ENCODE measurements at places on chromosomes 16 and 17. TPM values are rescaled to one million over a fixed set of nuclear protein-coding genes. Genes with fewer than 3 reads are reported as not detected.

GRCh38 chr17:70137451-70138230 is 31.7 kb upstream of the KCNJ2 start:
- DNase-seq = no peak

- DNase-seq = peak; percentile 74
Measured at GRCh38 chr17:78383725-78384471, 5.4 kb downstream of the PGS1 start.

- DNase-seq = peak; percentile 75
Measured at GRCh38 chr17:68511671-68512246, 471 bp upstream of the PRKAR1A start.

DNA sequence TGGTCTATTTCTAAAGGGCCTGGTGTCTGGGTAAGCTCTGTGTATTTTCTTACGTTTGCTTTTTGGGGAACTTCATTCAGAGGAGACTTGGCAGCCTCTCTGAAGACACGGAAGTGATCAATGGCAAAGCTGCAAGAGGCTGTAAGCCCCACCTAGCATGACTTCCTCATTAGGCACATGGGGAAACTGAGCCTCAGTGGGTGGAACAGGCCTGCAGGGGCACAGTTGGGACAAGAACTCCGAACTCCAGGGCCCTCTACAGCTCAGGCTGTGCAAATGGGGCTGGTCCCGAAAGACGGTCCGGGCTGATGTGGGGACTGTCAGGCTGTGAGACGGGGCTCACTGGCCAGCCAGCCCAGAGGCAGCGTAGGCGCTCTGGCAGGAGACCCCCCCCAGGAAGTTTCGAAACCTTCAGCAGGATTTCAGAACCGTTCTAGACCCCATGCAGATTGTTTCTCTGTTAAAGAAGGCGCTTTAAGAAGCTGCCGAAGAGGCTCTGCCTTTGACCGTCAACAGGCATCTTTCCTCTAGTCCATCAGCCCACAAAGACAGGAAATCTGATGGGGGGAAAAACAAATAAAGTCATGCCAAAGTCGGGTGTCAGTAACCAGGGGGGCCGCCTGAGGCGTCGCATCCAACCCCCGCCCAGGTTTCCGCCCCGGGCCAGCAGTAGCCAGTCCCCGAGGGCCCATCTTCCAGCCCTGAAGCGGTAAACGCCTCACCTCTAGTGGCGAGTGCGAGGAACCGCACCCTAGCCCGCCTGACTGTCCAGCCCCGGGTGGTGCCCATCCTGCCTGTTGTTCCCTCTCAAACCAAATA is 79.8 kb upstream of the TBC1D3K start:
- DNase-seq = peak; percentile 55

- no peak for DNase-seq
Measured at GRCh38 chr16:9344508-9344907, 253.1 kb downstream of the HAPSTR1 start.

GRCh38 chr17:19762515-19762961 is 14.4 kb upstream of the ALDH3A1 start:
- peak; percentile 82 for DNase-seq

GRCh38 chr17:61459939-61460718 is 7.9 kb downstream of the TBX4 start:
- no peak for DNase-seq

DNA sequence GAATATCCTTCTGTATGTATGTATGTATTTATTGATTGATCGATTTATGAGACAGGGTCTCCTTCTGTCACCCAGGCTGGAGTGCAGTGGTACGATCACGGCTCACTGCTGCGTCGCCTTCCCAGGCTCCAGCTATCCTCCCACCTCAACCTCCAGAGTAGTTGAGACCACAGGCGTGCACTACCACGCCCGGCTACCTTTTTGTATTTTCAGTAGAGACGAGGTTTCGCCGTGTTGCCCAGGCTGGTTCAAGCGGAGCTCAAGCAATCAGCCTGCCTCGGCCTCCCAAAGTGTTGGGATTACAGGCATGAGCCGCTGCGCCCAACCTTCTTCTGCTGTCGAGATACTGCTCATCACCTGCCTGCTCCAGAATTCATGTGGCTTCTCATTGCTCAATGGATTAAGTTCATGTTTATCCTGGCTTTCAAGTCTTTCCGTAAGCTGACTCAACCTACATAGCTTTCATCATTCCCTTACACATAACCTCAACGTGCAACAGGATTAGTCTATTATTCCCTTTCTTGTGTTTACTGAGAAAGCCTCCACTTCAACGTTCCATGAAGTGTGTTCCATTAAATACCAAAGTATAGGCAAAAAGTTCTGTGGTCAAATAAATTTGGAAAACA is 13.6 kb downstream of the TAC4 start:
- no peak for DNase-seq

GRCh38 chr17:36506249-36506826 is 19.9 kb downstream of the ZNHIT3 start:
- DNase-seq = no peak

DNA sequence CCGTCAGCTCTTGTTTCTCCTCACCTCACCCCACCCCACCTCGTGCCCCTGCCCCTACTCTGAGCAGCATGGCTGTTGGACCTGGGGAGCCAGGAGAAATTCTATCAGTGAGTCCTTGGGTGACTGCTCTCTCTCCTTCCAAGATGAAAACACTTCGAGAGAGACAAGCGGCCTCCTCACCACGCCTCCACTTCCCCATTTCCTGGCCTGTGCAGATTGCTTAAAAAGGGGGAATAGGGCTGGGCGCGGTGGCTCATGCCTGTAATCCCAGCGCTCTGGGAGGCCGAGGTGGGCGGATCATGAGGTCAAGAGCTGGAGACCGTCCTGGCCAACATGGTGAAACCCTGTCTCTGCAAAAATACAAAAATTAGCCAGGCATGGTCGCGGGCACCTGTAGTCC is 9.5 kb downstream of the DLX4 start:
- no peak for DNase-seq

- DNase-seq = no peak
Measured at GRCh38 chr17:50835301-50836234, at the start of gene WFIKKN2. TSS of gene WFIKKN2 (plus strand) at chr17:50835586. CDS start at chr17:50835938, 352 bp downstream.

DNA sequence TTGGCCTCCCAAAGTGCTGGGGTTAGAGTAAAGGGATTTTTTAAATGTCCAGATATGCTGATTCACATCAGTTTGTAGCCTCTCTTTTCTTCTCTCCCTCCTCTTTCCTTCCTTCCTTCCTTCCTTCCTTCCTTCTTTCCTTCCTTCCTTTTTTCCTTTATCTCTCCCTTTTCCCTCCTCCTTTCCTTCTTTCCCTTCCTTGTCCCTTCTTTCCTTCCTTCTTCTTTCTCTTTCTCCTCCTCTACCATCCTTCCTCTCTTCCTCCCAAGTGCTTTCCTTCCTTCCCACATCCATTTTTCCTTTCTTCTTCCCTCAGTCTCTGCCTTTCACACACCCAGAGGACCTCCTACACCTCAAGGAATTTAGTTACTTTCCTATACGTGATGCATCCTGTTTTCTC is 671.8 kb downstream of the HS3ST4 start:
- DNase-seq = no peak

GRCh38 chr17:81966343-81967243 is 5.6 kb upstream of the NOTUM start:
- DNase-seq = peak; percentile 80

DNA sequence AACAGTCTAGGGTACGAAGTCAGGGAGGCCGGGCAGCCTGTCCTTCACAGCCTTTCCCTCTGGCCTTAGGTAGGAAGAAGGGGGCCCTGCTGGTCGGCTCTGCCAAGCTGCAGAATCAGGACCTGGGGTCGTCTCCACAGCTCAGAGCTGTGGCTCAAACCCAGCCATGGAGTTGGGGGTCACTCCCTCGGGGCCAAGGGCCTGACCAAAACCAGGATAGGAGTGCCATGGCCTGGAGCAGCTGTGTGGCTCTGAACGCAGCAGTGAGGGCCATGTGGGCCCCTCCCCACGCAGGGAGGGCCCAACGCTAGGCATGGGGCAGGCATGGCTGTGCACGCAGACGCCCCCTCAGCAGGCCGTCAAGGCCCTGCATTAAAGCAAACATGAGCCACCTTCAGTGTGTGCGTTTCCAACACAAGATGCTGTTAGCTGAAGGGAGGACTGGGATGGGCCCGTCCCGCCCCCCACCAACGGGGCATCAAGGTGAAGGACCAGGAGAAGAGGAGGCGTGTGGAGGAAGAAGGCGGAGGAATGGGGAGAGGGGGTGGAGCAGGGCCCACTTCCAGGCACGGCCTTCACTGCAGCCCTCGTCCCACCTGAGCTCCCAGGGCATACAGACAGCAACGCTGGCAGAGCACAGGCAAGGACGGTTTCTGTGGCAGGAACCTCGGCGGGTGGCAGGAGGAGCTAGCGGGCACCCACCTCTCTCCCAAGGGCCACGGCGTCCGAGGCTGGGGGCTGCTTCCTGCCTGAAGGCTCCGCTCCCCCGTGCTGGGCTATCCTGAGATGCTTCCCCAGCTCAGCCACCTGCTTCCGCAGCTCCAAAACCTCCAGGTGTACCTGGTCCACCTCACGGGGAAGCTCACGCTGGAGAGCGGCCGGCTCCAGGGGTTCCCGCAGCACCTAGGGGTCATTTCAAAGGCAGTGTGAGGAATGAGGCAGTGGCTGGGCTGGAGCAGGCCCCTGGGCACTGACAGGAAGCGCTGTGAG is 55.3 kb downstream of the CCDC57 start:
- DNase-seq = no peak

- no peak for DNase-seq
Measured at GRCh38 chr16:1816396-1817275, 10.0 kb downstream of the HAGH start.

GRCh38 chr16:67268136-67268579 is 11.2 kb upstream of the PLEKHG4 start:
- no peak for DNase-seq

DNA sequence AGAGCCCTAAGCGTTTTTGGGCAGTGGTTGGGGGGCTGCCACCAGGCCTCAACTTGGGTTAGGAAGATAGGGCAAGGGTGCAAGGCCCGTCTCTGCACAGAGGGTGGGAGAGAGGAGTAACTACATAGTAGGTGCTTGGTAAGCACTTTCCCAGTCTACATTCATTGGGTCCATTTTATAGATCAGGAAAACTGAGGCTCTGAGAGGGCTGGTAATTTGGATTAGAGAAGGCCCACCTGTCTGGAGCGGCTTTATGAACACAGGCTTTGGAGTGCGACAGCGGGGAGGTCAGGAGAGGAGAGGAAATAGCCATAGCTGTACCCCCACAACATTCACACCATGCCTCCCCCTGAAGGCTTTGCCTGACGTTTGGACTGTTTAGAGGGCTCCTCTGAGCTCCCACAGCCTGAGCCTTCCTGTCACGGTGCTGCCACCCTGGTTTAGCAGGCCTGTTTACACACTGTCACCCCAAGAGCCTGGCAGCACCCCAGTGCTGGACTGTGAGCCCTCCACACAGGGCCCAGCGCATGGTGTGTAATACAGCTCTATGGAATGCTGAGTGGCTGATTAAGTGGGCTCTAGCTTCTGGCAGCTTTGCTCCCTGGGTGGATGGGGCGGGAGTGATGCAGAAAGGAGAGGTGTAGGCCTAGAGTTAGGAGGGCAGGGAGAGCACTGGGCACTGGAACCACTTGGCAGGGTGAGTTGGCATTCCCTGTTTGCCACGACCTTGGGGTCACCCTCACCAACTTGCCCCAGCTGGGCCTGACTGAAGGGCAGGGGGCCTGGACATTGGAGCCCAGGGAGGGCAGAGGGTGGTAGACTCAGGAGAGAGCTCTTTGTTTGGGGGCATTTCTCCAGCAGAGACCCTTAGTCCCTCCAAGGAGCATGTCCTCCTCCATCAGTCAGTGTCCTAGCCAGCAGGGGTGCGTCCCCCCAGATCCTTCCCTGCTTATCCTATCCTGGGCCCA is 73.7 kb downstream of the RAI1 start:
- no peak for DNase-seq

DNA sequence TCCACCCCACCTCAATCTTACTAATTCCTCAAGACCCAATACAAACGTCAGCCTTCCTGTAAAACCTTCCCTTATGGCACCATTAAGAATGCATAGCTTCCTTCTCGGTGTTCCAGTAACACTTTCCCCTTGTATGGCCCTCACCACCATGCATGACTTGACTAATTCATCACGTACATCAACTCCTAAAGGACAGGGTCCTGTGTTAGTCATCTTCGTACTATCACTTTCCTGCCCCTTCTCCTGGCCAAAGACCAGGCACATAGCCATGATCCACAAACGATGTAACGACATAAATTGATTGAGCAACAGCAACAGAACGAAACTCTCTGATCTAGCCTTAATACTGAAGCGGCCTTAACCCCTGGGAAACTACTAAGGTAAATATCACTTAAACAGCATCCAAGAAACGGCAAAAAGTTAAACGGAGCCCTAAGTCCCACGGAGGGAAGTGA is 612 bp downstream of the PSMD12 start:
- no peak for DNase-seq

DNA sequence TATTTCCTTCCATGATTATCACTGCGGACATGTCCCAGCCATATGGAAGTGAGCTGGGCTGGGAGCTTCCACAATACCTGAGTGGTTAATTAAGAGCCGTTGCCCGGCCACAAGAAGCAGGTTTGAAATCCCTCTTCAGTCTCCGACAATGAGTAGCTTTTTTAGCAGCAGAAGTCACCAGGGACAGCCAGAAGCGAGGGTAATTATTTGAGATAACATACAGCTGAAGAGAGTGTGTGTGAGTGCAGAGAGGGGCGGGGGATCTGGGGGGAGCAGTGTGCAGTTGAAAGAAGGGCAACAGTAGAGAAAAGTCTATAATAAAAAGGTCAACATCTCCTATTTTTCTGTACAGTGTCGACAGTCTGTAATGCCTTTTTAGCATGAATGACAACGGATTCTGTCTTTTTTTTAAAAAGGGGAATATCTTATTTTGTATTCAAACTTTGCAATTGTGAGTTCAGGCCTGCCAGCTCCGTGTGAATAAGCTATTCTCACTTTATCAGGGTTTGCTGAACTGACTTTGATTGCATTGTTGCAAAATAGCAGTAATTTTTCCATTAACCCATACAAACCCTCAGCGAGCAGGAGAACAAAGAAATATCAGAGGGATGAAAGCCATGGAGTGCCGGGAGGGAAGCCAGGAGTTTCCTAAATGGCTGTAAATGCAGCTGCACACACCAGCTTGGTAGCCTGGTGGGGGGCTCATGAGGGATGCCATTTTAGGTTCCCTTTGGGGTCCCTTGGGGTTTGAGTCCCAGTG is 220.3 kb upstream of the IRX3 start:
- no peak for DNase-seq

- no peak for DNase-seq
Measured at GRCh38 chr17:3513305-3514035, 37.7 kb downstream of the ASPA start.

- DNase-seq = no peak
Measured at GRCh38 chr16:28549301-28549899, 4.3 kb upstream of the SGF29 start.

- DNase-seq = no peak
Measured at GRCh38 chr16:1740234-1740633, 31.1 kb downstream of the NME3 start.

- DNase-seq = no peak
Measured at GRCh38 chr16:80041410-80041809, 440.9 kb upstream of the MAF start.

TEX2 gene
- total RNA-seq = 49.4 TPM

CCL1 gene
- total RNA-seq = not detected

CRHR1 gene
- not detected for total RNA-seq

SULT1A2 gene
- total RNA-seq = 208 TPM

ASB16 gene
- total RNA-seq = not detected

WFIKKN1 gene
- 6.2 TPM for total RNA-seq

SNX11 gene
- total RNA-seq = 9.5 TPM

TEX19 gene
- not detected for total RNA-seq

TP53TG3B gene
- not detected for total RNA-seq

All from Peyer's patch (tissue), 4 donors.